ENCODE measurements at places on chromosomes 7 and 10.

DNA sequence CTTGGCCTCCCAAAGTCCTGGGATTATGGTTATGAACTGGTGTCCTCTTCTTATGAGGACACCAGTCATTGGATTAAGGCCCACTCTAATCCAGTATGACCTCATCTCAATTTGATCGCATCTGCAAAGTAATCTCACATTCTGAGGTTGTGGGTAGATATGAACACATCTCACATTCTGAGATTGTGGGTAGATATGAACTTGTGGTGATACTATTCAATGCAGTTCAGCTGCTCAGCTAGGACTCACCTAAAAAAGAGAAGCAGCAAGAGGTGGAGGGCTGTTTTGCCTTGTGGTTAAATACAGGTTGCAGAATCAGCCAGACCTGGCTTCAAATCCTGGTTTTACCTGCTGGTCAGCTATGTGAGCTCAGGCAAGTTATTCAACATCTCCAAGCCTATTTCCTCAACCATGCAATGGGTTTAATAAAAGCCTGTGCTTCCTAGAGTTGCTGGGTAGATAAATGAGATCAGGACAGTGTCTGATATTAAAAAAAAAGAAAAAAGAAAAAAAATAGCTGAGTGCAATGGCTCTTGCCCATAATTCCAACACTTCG is 8.5 kb upstream of the BAG3 start:
- no peak overlapping the region for H3K27ac ChIP-seq
- H3K27me3 ChIP-seq: no peaks in the 10 kb centered on the region
- H3K4me3 ChIP-seq: no peak overlapping the region
- no peak for DNase-seq
- no peaks in the 10 kb centered on the region for H3K36me3 ChIP-seq
- H3K4me1 ChIP-seq: peaks cover 5% of the 10 kb centered on the region

DNA sequence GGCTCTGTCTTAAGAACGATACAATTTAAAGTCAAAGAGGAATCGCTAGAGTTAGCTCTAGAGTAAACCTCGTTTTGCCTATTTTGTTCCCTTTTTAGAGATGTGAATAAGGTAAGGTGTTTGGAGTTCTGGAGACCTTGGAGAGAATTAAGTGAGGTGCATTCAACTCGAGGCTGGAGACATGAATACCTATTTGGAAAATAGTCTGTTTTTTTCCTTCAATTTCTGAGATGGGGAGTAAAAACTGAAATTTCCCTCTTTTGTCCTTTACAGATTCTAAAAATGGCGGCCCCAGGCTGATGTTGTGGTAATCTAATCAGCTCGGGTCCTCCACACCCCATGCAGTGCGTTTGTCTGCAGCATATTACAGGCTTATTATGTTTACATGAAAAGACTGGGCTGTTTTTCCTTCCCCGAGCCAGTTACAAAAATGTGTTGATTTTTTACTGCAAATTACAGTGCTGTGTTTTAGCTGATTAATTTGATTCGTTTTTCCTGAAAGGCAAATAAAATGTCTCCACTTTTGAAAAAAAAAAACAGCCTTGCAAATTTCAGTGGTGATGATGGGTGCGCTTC is 1.5 kb downstream of the KMT2E start:
- peak; percentile 59 for DNase-seq
- H3K36me3 ChIP-seq: no peaks in the 10 kb centered on the region
- H3K4me3 ChIP-seq: peak overlapping the region; percentile 71
- peak overlapping the region; percentile 100 for H3K27ac ChIP-seq
- H3K27me3 ChIP-seq: no peaks in the 10 kb centered on the region

DNA sequence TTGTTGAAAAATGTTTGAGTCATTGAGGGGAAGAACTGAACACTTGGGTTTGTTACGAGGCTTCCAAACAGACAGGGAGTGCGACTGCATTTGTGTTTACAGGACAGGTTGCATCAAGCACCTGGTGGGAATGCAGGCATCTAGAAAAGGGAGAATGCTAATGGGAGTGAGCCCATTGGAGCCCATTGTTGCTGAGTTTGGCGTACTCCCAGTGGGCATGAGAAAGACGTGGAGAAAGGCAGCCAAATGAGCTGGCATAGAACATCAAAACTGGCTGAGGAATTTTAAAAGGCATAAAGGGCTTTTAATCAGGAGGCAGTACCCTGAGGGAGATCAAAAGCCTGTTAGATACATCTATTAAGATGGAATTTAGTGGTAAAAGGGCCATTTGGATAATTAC is 171.6 kb upstream of the NPSR1 start:
- no peak for DNase-seq
- H3K4me3 ChIP-seq: no peak overlapping the region
- no peak overlapping the region for H3K27ac ChIP-seq

- no peak for DNase-seq
- no peak overlapping the region for H3K4me3 ChIP-seq
- H3K27ac ChIP-seq: no peak overlapping the region
- H3K27me3 ChIP-seq: no peaks in the 10 kb centered on the region
These were observed 70.3 kb upstream of the LRGUK start for GRCh38 chr7:134056816-134057215.

- peaks cover 24% of the 10 kb centered on the region for H3K4me1 ChIP-seq
- H3K27me3 ChIP-seq: no peaks in the 10 kb centered on the region
- H3K36me3 ChIP-seq: no peaks in the 10 kb centered on the region
- no peak for DNase-seq
- no peak overlapping the region for H3K4me3 ChIP-seq
These were observed 19.3 kb upstream of the SLC35G1 start for GRCh38 chr10:93874309-93875031.

- no peaks in the 10 kb centered on the region for H3K36me3 ChIP-seq
- no peak for DNase-seq
- no peak overlapping the region for H3K4me3 ChIP-seq
- H3K4me1 ChIP-seq: peaks cover 9% of the 10 kb centered on the region
- H3K27me3 ChIP-seq: no peaks in the 10 kb centered on the region
- H3K27ac ChIP-seq: peak overlapping the region; percentile 12
These were observed 1.6 kb downstream of the ZRANB1 start for GRCh38 chr10:124943301-124944092.

DNA sequence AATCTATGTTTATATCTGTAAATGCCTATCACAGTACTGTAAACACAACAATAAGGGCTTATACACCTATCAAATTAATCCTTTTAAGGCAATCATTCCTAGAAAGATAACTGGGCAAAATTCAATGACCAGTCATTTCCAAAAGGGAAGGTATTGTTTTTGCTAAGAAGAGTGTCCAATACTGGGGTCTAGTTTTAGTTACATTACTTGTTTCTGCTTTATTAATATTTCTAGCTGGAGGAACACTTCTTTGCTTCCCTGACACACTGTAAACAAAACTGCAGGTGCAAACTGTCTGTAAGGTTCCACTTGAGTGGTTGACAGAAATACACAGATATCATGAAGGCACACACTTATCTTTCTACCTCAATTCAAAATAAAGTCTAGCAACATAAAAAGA is 84.2 kb upstream of the FAM133B start:
- DNase-seq: no peak
- H3K27ac ChIP-seq: no peak overlapping the region

DNA sequence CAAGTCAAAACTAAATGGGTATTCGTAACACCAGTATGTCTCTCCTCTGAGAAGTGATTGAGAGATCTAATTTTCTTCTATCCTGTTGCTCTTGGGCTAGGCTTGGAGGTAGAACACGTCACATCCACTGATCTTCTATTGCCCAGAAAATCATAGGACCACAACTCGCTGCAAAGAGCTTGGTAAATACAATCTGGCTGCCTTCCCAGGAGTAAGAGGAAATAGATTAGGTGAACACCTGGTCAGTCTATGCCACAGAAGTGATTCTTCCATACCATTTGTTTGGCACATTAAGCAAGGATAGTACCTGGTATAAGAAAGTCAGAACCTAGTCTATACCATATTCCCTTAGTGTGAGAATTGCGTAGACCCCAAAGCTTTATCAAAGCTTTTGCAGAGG is 129.3 kb upstream of the PHYHIPL start:
- H3K27ac ChIP-seq: no peak overlapping the region
- H3K27me3 ChIP-seq: no peaks in the 10 kb centered on the region
- no peak for DNase-seq
- no peaks in the 10 kb centered on the region for H3K4me1 ChIP-seq

GRCh38 chr10:1315178-1315577 is 259.0 kb downstream of the WDR37 start:
- H3K27ac ChIP-seq: no peak overlapping the region
- H3K4me3 ChIP-seq: no peak overlapping the region
- no peaks in the 10 kb centered on the region for H3K36me3 ChIP-seq
- no peaks in the 10 kb centered on the region for H3K27me3 ChIP-seq

All from hepatocyte (in vitro differentiated cells).